ENCODE measurements at places on chromosomes 13 and 19.

- peak; percentile 5 for DNase-seq
These were observed 58.1 kb upstream of the SCEL start for GRCh38 chr13:77477299-77477848.

- no peak for DNase-seq
These were observed 312.5 kb downstream of the TEX29 start for GRCh38 chr13:111632906-111633305.

- DNase-seq: no peak
These were observed 60.8 kb downstream of the KCTD12 start for GRCh38 chr13:76825430-76825829.

- no peak for DNase-seq
These were observed 134.8 kb downstream of the B3GLCT start for GRCh38 chr13:31334547-31334946.

GRCh38 chr19:54905803-54906511 is at the start of gene NCR1:
TSS of gene NCR1 (plus strand) at chr19:54906148. CDS start at chr19:54906188, 40 bp downstream.
- DNase-seq: no peak

DNA sequence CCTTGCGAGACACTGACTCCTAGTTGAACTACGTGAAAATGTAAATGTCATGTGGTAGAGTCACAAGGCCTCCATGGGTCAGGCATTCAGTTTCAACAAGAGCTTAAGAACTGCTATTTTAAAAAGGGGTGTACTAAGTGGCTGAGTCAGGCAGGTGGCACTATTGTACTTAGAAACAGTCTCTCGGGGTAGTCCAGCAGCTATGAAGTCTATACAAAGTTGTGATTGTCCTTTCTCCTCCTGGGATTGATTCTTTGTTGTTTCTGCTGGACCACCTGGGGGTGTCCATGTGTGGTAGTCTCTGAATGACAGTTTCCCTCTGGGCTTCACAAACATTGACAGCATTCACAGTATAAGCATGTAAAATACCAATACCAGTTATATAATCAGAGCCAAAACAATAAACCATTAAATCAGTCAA is 33.0 kb downstream of the UGGT2 start:
- DNase-seq: peak; percentile 25

GRCh38 chr19:40080289-40080688 is 10.5 kb downstream of the ZNF780A start:
- DNase-seq: no peak

- no peak for DNase-seq
These were observed 98.1 kb downstream of the DCLK1 start for GRCh38 chr13:36033035-36033434.

DNA sequence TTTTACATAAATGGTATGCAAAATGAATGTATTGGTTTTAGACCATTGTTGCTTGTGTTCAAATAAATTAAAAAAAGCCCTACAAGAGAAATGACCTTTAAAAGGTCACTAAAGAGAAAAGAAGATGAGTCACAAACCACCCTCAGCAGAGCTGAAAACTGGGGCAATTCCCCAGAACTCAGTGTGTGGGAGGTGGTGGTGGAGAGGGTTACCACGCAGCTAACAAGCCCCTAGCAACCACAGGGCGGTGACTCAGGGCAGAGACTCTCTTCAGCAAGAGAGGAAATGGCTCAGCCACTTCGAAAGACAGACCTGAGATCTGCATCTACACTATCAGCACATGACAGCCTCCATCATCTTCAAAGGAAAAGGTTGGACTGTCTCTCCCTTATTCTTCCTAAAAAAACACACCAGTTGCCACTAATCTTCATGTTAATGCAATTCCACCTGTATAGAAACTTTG is 29.4 kb upstream of the NDFIP2 start:
- peak; percentile 96 for DNase-seq

GRCh38 chr19:51600940-51601580 is 29.1 kb downstream of the SIGLEC5 start:
- DNase-seq: no peak

DNA sequence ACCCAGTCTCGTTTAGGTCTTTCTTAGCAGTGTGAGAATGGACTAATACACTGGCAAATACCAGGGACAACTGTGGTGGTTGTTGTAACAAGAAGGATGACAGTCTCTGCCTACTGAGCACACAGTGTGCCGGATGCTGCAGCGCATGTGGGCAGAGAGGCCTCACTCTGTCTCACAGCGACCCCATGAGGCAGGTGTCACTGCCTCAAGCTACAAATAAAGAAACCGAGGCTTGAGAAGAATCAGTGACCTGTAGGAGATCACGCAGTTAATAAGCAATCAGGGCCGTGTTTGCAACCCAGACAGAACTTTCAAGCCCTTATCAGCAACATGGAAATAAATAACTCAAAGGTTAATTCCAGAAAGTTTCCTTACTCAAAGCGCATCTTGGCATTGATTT is 40.5 kb upstream of the GAS6 start:
- DNase-seq: peak; percentile 14

- DNase-seq: peak; percentile 30
These were observed 1707.6 kb upstream of the SLC10A2 start for GRCh38 chr13:104773775-104774174.

DNA sequence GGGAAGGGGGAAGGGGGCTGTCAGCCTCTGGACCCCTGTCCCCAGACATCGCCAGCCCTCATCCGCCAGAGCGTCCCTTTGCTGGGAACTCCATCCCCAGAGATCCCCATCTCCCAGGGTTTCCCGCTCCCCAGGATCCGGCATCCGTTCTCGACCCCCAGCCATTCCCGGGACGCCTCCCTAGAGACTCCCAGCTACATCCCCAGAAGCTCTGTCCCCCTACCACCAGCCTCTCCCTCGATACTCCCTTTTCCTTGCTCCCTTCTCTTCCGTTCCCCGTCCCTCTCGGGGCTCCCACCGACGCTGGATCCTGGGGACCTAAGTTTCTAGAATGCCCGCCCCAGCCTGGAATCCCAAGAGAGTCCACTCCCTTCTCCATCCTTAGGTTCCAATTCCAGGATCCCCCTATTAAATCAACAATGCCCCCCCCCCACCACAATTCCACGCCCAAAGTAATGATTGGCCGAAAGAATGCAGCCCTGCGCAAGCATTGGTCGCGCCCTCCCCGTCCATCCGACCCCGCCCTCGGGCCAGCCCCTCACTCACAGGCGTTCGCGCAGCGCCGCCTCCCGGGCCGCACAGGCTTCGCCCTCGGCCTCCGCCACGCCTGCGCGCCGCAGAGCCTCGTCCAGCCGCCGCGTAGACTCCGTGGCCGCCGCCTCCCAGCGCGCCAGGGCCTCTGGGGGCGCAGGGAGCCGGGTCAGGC is 3.2 kb downstream of the CCDC194 start:
- DNase-seq: peak; percentile 94

- no peak for DNase-seq
These were observed 74.5 kb downstream of the ZIC5 start for GRCh38 chr13:99897076-99897440.

DNA sequence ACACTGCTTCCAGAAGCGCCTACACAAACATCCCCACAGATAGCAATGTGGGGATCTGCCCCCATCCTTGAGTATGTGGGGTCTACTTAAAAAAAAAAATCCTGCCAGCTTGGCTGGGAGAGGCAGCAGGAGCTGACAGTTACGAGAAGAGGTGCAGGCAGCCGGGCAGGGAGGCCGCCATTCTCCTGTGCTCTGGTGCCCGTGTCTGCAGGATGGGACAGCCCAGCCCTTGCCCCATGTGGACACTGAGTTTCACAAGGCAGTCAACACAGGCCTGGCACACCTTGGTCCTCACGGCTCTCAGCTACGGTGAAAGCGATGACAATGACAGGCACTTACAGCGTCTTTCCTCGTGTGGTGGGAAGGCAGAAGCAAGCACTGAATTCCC is 24.0 kb downstream of the MPND start:
- no peak for DNase-seq

DNA sequence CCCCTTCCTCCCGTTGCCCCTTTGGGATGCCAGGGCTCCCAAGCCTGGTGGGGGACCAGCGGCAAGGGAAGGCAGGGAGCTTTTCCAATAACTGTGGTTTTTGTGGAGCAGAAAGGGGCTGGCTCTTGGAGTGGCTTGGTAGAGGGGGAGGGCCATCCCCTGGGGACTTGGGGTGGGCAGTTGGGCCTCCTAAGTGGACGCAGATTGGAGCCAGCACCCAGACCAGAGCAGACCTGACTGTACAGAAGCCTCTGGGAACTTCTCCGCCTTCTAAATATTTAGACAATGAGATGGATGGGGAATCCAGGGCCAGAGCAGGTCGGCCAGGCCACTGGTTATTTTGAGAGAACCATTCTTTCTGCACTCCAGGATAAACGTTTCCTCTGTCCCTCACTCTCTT is 4.2 kb downstream of the PTGIR start:
- DNase-seq: no peak

- DNase-seq: no peak
These were observed 513 bp upstream of the ZNF317 start for GRCh38 chr19:9139609-9140158.

GRCh38 chr13:30587231-30587630 is 30.5 kb upstream of the USPL1 start:
- no peak for DNase-seq

- DNase-seq: no peak
These were observed 89.6 kb upstream of the SPRY2 start for GRCh38 chr13:80430561-80430960.

- no peak for DNase-seq
These were observed 73.1 kb upstream of the OLFM4 start for GRCh38 chr13:52955472-52955874.

- no peak for DNase-seq
These were observed 30.7 kb upstream of the ZFP82 start for GRCh38 chr19:36449059-36449670.

- DNase-seq: no peak
These were observed 37.6 kb upstream of the DIAPH3 start for GRCh38 chr13:60201286-60201685.

GRCh38 chr13:29654384-29654783 is 58.9 kb upstream of the SLC7A1 start:
- no peak for DNase-seq

All from activated CD4-positive, alpha-beta T cell treated with anti-CD3 and anti-CD28 coated beads, Interleukin-2, Interleukin-6, amounts not matched to agents 100 ng/mL and 50 ng/mL, durations not matched to agents 16 hours and 8 hours (primary cell).